Choroid plexus epithelial cell (primary cell): ENCODE measurements at places on chromosomes 1 and 21.

DNA sequence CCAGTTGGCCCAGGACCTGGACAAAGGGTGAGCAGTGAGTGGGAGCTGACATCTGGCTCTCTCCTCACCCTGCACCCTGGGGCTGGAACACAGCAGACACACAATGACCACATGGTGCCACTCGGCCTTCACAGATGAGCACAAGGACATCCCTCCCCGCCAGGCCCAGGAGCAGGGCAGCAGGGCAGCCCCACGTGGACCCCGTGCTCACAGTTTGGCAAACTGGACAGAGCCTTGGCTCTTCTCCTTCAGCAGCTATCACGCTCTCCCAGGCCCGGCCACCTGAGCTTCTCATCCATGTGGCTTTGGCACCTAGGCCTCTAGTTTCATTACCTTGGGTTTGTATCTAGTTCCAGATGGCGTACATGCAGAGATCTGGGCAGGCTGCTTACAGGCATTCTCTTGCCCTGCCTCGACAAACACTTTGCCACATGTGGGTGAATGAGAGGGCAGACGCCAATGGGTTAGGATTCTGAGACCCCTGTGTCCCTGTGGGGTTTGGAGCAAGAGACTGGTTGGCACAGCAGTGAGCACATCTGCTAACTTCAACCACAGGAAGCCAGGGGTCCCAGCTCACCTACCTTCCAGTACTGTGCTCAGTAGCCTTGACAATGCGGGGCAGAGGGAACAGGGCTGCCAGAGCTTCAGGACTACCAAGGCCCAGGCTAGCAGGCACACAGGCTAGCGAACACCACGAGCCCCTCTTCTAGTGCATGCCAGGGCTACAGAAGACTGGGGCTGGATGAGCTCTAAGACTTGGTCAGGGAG is 3.4 kb upstream of the PTPRF start:
- DNase-seq, result no peak

DNA sequence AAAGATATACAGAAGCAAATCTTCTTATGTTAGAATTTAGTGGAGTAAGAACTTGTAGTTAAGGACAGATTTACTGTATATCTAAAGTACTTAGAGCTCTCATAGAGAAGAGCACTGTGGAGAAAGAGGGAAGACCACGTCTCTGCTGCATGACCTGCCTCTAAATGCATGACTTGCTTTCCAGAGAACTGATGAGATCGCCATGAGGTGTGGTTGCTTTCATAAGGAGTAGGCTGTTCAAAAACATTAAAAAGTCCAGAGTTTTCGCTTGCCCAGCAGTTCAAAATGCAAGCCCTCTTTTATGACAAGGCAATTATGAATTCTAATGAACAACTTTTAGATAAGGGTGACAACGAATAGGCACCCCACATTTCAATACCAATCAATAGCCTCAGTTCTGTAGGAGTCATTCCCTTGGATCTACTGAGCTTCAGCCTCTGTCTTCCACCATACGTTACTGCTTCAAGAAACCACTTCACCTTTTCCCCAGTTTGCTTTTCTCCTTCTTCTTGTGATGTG is 24.9 kb downstream of the SLC30A10 start:
- DNase-seq, result no peak

- DNase-seq, result no peak
Observed at GRCh38 chr1:209328196-209328595, 255.3 kb upstream of the CAMK1G start.

- DNase-seq, result no peak
Observed at GRCh38 chr1:30908696-30909364, at the start of gene SDC3. Gene SDC3 (minus strand): TSS chr1:30908758. CDS start chr1:30908586, 172 bp downstream.

DNA sequence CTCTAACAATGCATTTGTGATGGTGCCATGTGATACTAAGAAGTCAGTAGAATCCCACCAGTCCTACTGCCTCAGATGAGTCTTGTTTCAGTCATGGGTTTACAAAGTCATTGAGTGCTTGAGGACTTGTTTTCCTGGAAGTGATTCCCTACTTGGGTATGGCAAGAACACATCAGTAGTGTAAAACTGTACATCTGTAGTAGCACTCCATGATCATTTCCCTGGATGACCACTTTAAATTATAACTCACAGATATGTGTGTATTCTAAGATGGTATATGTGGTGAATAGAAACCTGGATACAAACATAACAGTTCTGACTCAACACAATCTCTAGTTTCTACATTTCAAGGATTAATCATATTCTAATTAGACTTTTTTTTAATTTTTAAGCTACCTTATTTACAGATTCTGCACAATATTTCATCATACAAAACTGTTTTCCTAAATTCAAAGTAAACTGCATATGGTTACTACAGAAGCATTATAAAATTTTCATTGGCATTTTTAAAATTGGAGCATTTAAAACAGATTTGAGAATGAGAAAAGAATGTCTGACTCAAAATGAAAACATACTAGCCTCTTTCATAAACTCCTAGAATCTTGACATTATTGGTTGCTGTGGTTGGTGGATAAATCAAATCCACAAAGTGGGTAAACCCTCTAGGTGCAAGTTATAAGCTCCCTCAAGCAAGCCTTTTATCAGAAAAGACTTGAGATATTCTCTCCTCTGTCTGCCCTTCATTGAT is 6.8 kb upstream of the PSMG1 start:
- peak; percentile 49 for DNase-seq

DNA sequence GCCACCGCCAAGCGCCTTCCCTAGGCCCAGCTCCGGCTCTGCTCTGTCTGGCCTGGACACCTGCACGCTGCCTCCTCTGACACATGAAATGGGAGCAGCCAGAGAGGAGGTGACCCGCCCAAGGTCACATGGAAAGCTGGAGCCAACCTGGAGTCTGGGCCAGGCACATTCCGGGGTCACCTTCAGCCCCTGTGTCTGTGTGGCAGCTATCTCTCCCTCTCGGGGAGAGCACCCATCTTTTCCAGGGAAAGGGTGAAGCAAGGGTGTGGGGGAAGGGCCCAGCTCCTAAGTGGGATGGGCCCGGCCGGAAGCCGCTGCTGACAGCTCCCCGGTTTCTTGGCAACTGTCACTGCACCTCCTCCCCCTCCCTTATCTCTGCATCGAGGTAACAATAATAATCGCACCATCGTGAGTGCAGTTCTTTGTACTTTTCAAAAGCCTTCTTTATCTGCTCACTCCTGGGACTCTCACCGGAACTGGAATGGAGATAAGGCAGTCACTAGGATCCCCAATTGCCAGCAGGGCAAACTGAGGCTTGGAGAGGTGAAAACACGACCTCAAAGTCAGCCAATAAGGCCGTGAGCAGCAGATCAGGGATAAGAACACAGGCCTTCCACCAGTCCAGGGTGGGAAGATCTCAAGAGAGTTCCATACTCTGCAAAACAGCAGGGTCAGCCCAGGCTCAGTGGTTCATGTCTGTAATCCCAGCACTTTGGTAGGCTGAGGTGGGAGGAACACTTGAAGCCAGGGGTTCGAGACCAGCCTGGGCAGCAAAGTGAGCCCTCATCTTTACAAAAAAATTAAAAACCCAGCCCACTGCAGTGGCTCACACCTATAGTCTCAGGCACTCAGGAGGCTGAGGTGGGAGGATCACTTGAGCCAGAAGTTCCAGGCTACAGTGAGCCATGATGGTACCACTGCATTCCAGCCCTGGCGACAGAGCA is 36.9 kb downstream of the RAP1GAP start:
- DNase-seq, result peak; percentile 33

GRCh38 chr1:7127322-7128075 is 342.2 kb downstream of the CAMTA1 start:
- peak; percentile 28 for DNase-seq

- no peak for DNase-seq
Observed at GRCh38 chr21:37184784-37185593, 82.1 kb downstream of the VPS26C start.

- DNase-seq, result no peak
Observed at GRCh38 chr1:47572731-47573430, 135.0 kb downstream of the FOXD2 start.

GRCh38 chr1:5484451-5485165 is 507.6 kb downstream of the NPHP4 start:
- no peak for DNase-seq

- DNase-seq, result peak; percentile 31
Observed at GRCh38 chr1:38246955-38247952, 200.7 kb upstream of the POU3F1 start.

DNA sequence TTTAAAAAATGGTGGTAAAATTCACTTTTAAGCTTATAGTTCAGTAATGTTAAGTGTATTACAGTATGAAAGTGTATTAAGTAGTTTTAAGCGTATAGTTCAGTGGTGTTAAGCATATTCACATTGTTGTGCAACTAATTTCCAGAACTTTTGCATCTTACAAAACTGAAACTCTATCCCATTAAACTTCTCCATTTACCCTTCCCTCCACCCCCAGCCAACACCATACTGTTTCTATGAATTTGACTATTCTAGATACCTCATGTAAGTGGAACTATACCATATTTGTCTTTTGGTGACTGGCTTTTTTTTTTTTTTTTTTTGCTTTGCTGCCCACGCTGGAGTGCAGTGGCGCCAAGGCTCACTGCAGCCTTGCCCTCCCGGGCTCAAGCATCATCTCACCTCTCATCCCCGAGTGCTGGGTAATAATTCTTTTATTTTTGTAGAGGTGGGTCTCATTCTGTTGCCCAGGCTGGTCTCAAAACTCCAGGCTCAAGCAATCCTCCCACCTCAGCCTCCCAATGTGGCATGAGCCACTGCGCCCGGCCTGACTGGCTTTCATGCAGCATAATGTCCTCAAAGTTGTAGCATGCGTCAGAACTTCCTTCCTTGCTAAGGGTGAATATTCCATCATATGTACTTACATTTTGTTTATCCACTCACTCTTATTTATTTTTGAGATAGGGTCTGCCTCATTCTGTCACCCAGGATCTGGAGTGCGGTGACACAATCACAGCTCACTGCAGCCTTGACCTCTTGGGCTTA is 45.1 kb upstream of the BMP8B start:
- DNase-seq, result no peak

- DNase-seq, result no peak
Observed at GRCh38 chr1:153734396-153735089, 6.7 kb downstream of the INTS3 start.

- no peak for DNase-seq
Observed at GRCh38 chr1:197101978-197102377, 34.9 kb upstream of the F13B start.

GRCh38 chr1:3187415-3188149 is 118.6 kb downstream of the PRDM16 start:
- DNase-seq, result no peak

DNA sequence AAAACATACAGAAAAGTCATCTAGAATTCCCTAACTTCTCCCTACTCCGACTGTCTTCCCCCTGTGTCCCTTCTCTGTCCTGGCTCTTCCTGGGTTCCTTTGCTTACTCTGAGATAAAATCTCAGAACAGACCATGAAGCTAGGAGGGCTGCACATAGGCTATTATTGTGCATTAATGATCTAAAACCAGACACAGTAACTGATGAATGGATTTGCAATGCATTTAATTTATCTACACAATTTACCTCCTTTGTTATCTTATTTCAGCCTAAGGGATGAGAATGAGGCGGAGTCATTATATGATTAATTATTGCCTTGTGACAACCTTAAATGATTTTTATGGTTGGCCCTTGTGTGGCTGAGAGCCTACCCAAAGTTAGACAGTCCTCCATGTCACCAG is 14.5 kb downstream of the RHOU start:
- no peak for DNase-seq
